NCI-H146 (cell line): ENCODE measurements at places on chromosomes 16 and 17.
A peak's percentile ranks its signal among the peaks of the same experiment; 100 is the strongest.

DNA sequence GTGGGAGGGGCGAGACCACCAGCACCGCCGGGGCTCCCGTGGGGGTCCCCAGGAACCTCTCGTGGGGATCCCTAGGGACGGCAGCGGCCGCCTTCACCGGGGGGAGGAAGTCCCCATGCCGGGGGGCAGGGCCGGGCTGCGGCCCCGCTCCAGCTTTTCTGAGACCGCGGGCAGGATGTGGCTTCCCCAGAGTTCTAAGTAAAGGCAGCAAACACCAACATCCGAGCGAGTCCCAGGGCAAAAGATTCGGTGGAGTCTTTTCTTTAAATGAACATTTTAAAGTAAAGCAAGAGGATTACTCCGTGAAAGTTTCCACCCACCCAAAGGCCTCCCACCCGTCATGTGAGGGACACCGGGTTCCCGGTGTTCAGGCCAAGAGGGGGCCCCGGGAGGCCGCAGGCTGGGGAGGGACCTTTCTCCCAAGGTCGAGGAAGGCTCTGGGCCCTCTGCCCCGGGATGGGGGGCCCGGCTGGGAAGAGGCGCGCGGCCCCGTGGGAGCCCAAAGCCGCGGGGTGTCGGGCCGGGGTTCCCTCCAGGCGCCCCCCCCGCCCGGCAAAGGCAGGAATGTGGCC is 137.2 kb upstream of the RPH3AL start:
- no peak for DNase-seq

- no peak for DNase-seq
These were observed 3.8 kb upstream of the C1QL1 start for GRCh38 chr17:44971776-44972483.

DNA sequence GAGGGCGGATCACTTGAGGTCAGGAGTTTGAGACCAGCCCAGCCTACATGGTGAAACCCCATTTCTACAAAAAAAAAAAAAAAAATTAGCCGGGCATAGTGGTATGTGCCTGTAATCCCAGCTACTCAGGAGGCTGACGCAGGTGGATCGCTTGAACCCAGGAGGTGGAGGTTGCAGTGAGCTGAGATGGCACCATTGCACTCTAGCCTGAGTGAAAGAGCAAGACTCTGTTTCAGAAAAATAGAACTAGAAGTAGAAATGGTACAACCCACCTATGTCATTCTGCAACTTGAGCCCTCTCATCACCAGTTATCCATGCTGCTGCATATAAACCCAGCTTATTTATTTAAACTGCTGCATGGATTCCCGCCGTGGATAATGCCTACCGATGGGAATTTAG is 1.6 kb downstream of the SCNN1B start:
- DNase-seq: no peak

DNA sequence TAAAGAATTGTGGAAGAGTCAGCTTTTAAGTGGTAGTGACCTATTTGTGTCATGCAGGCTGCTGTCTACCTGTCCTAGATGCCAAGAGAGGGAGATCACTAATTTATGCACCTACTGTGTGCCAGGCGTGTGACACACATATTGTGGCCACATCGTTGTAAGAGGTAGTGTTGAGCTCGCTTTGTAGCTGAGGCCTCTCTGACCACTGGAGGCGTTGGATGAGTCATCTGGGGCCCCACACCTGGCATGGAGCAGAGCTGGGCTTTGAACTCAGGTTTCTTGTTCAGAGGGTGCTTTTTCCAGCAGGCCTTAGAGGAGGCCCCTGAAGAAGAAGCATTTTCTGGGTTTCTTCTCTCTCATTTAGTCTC is 52.3 kb upstream of the LGALS9 start:
- no peak for DNase-seq

GRCh38 chr16:22035153-22035552 is 27.2 kb downstream of the MOSMO start:
- DNase-seq: no peak

GRCh38 chr16:4811773-4812172 is 9.3 kb upstream of the ROGDI start:
- DNase-seq: no peak

DNA sequence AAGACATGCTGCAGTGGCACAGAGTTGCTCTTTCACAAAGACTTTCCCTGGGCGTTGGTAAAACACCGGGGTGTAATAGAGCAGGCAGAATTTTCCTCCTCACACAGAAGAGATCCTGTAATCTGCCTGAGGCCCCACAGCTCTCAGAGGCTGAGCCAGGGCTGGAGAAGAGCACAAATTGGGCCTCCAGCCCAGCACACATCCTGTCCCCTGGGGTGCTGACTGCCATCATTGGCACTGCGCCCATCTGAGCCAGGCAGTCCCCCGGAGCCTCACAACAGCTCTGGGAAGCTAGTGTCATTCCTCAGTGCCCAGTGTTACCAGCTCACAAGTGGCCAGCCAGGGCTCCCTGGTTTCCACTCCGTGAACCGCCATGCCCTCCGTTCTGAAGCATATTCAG is 119.4 kb downstream of the SOCS1 start:
- peak; percentile 88 for DNase-seq

- DNase-seq: no peak
These were observed 12.0 kb downstream of the UNC13D start for GRCh38 chr17:75832164-75832651.

DNA sequence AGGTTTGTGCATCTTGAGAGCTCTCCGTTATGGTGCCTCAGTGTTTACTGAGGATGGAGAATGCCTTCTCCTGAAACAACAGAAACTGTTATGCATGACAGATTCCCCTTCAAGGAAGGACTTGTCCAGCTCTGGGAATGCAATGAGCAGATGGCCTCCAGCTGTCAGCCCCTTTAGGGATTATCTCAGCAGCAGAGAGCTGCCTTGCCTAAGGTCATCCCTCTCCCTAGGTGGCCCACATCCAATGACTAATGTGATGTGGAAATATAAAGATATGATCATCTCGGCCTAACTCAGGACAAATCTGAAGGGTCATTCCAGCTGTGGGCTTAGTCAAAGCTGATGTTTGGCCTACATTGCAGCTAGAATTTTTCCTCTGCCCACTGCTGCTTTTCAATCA is 214.3 kb upstream of the N4BP1 start:
- DNase-seq: no peak

DNA sequence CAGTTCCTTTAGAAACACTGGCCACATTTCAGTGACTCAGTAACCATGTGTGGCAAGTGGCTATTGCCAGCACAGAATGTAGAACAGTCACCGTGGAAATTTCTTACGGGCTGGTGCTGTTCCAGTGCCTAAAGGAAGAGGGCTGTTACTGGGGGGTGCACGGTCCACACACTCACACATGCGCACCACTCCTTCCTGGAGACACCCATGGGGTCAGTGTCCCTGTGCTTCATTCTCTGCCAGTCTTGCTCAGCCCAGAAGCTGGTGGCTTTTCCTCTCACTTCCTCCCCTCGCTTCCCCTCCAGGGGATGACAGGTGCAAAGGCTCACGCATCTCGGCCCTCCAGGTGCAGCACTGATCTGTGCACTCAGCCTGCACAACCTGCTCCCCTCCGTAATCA is 115.6 kb downstream of the CCDC182 start:
- DNase-seq: no peak

DNA sequence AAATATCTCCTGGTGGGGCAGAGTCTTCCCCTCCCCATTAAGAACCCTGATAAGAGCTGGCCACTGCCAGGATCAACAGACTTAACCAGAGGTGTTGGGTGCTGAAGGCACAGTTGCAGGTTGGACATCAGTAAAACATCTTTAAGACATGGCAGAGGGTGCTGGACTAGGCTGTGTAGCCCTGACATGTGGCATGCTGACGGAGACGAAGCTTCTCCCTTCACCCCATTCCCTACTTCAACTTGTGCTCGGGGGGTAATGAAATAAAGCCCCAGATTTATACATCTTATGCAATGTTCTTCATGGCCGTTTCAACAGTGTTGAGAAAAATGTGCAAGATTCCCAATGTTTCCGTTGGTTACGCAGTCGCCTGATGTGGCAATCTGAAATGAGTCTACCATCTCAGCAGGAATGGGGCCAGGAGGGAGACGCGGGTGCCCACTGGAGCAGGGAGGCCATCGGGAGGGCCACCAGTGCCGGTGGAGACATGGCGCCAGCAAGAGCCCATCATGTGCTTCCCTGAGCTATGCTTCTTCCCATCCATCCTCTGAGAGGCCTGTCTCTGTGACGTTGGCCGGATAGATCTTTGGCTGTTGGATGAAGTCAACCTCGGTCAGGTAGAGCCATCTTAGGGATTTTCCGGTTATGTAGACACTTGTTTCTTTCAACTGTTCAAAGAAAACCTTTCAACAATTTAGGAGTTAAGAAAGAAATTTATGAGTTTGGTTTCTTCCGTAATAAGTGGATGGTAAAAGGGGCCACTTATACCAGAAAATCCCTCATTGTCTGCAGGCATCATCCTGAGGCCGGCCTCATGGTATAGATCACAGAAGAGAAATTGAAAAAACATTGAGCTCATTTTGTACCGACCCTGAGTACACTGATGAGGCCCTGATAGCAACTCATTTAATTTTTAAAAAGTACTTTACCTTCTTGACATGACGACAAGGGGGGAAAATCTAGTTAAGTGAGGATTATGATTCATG is 6.4 kb downstream of the IRF8 start:
- DNase-seq: no peak

DNA sequence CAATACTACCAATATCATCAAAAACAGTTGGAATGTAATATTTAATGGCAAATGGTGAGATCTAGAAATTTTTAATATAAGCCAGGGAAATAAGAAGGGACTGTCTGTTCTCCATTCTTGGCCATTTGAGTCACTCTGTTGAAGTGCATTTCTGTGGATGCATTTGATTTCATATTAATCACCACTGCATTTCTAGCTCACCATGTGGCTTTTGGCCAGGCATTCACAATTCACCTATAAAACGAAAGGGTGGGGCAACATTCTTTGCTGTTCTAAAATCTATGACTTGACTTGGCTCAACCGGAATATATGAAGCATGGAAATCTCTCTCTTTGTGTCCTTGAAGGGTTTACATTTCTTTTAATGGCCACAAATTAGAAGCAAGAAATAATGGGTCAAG is 483.0 kb downstream of the SLC39A11 start:
- no peak for DNase-seq

DNA sequence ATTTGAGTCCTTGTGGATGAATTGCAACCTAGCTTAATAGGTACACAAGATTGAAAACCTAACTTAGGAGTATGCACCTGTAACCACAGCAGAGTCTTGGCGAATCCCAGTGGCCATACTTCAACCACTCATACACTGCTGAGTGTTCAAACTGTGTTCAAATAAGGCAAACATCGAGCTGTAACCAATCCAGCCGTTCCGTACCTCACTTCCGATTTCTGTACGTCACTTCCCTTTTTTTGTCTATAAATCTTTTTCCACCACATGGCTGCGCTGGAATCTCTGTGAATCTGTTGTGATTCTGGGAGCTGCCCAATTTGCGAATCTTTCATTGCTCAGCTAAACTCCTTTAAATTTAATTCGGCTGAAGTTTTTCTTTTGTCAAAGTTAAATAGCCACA is 190.6 kb downstream of the MAF start:
- no peak for DNase-seq

- DNase-seq: no peak
These were observed at the start of gene CETP for GRCh38 chr16:56961851-56962281. Gene CETP, plus strand, starts transcription at chr16:56961950. Its CDS starts 30 bp downstream, at chr16:56961980.

- DNase-seq: no peak
These were observed 45.5 kb upstream of the CDR2 start for GRCh38 chr16:22419908-22420307.

- no peak for DNase-seq
These were observed 31.1 kb upstream of the PRSS54 start for GRCh38 chr16:58325941-58326340.

DNA sequence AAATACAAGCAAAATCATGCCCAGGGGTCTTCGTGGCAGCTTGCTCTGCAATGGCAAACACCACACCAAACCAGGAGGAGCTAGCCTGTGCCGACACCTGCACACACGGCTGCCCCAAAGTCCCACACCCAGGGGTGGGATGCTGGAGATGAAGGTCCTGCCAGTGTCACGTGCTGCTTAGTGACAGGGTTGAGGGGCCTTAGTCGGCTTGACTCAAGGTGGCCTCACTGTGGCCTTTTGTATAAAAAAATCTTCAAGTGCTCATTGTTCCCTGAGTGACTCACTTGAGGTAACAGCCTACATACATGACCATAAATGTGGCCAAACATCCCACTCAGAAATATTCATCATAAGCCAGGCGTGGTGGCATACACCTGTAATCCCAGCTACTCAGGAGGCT is 7.3 kb downstream of the TRIM65 start:
- DNase-seq: no peak

- no peak for DNase-seq
These were observed 74.2 kb upstream of the NLK start for GRCh38 chr17:27968206-27968732.

DNA sequence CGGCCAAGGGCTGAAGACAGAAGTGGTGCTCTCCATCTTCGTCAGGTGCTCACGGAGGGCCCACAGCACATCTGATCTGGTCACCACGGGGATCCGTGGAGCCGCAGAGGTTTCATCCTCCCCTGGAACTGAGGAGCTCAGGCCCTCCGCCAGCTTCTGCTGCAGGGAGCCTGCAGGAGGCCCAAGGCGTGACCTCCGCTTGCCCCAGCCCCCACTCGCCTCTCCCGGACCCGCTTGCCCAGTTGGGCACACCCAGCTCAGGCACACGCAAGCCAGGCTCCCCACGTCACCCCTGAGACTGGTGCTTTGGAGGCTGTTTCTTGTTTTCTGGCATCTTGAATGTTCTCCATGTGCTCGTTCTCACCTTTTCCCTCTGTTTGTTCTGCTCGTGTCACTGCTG is 39.4 kb upstream of the CHMP6 start:
- no peak for DNase-seq

DNA sequence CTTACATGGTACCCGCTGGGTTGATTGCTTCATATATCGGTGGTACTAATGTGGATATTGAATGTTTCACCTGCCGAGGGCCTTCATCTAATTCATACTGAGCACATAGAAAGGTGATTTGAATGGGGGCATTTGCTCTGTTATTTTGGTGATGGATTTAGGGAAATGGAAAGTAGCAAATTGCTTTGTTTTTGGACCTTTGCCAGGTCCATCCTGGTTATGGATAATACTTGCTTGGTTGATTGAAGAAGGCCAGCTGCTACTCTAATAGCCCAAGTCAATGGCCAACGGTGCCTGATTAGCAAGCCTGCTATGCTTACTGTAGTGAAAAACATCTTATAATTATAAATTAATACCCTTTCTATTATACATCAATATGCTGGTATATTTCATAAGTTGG is 253.6 kb downstream of the CDH13 start:
- peak; percentile 5 for DNase-seq

GRCh38 chr17:39026980-39027451 is 59.8 kb upstream of the FBXO47 start:
- DNase-seq: peak; percentile 21

GRCh38 chr17:58352596-58353388 is 791 bp upstream of the SUPT4H1 start:
- DNase-seq: peak; percentile 47

DNA sequence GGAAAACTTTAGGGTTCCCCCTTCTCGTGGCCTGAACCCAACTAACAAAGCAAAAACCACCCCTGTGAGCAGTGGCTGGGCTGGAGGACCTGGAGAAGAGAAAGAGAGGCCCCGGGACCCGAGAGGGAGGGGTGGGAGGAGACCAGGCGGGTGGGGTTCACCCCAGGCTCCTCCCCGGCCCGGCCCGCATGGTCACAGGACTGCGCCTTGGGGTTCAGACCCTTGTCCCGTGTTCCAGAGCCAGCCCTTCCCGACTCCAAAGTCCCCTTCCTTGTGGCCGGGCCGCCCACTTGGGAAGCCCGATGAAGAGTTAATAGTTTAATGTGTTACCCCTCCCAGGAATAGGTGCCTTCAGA is 852 bp downstream of the MARVELD3 start:
- DNase-seq: no peak

GRCh38 chr16:64974381-64974780 is 147.5 kb downstream of the CDH11 start:
- no peak for DNase-seq

- DNase-seq: peak; percentile 77
These were observed 10.9 kb upstream of the HS3ST6 start for GRCh38 chr16:1929105-1929504.
